Stimulated activated CD4-positive, alpha-beta T cell treated with anti-CD3 and anti-CD28 coated beads, Interleukin-1b, Interleukin-23, amount 100 ng/mL, for 4 hours (primary cell): ENCODE measurements at places on chromosomes 6 and 20.

GRCh38 chr6:89566008-89566800 is 72.3 kb downstream of the LYRM2 start:
- DNase-seq: no peak

DNA sequence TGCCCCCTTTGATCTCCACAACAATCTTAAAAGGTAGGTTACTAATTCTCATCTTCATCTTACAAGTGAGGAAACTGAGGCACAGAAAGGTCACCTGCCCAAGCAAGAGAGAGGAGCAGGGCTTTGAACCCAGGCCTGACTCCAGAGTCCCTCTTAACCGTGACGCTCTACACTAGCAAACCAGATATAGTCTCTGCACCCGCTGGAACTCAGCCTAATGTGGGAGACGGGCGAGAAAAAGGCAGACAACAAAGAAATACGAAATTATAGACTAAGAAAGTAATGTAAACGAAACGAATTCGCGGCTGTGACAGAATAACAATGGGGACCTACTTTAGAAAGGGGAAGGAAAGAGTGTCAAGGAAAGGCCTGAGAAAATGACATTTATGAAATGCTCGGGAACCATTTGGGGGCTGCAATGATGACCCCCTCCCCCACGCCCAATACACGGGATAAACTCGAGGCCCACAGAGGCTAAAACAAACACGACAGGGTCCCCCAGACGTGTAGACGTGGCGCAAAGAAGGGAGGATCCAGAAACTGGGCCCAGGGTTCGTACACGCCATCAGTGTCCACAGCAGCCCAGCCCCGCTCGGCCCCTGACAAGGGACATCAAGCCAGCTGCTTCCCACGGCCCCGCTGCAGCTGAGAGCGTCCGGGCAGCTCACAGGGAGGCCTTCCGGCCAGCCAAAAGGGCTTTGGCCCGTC is 637 bp downstream of the TRPC4AP start:
- no peak for DNase-seq

DNA sequence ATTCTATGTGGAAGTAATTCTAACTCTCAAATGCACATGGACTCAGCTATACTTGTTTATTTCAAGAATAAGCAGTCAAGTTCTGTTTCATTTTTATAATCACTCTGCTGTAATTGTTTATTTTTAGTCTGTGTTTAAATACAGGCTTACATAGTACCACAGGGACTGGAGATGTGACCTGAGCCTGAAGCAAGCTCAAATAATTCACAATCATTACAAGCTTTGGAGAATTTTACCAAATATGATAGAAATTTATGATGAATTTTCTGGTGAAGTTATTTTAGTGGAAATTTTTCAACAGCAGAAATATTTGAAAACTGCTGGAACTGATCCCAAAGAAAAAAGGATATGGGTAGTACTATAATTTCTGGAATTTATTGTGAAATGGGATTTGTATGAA is 41.6 kb upstream of the DSE start:
- DNase-seq: no peak

GRCh38 chr6:42075159-42075838 is 25.0 kb downstream of the TAF8 start:
- DNase-seq: peak; percentile 48

DNA sequence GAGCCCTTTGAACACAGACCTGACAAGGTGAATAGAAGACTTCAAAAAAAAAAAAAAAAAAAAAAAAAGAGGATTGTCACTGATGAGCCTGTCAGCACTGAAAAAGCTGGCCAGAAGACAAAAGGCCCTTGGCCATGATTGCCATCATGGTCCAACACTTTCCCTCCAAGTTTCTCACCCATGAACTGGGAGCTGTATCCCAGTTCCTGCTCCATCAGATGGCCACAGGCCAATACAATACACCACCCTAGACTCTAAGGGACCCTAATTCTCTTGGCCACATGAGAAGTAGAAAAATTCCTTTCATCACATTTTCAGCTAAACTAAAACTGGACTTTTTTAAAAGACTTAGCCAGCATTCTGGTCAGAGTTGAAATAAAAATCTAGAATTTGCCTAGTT is 50.2 kb downstream of the NUDT3 start:
- DNase-seq: no peak

GRCh38 chr20:64232794-64233193 is 22.8 kb upstream of the PCMTD2 start:
- DNase-seq: no peak

GRCh38 chr20:43925215-43925614 is 10.6 kb downstream of the TOX2 start:
- DNase-seq: peak; percentile 62

GRCh38 chr20:53582574-53583351 is 10.9 kb downstream of the ZNF217 start:
- no peak for DNase-seq

DNA sequence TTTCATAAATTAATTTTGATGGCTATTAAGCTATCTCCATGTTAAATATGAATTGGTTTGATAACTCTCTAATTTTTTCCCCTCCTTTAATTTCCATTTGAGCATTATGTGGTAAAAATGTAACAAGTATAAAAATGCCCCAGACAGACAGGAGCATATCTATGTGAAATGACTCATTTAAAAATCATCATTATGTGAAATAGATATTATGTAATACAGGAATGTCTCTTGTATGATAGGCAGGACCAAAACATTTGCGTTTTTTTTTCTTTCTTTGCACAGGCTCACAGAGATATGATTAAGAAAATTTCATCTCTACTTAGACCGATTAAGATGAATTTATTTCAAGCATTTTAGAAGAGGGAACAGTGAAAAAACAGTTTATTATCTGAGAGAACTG is 95.8 kb downstream of the AKAP7 start:
- DNase-seq: no peak

- peak; percentile 27 for DNase-seq
These were observed 38.6 kb upstream of the GGTLC1 start for GRCh38 chr20:24027229-24027628.

GRCh38 chr20:52470561-52470960 is 279.0 kb upstream of the ZFP64 start:
- DNase-seq: no peak

DNA sequence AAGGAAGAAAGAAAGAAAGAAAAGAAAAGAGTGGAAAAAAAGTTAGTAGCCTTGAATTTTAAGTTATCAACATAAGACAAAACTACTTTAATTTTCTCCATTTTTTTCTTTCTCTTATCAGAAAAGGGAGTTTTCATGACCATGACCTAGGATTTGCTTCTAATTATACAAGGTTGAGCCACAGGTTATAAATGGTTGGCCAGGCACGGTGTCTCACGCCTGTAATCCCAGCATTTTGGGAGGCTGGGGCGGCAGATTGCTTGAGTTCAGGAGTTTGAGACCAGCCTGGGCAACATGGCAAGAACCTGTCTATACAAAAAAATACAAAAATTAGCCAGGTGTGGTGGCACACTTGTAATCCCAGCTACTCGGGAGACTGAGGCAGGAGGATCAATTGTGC is 7.8 kb upstream of the MTRES1 start:
- DNase-seq: no peak

DNA sequence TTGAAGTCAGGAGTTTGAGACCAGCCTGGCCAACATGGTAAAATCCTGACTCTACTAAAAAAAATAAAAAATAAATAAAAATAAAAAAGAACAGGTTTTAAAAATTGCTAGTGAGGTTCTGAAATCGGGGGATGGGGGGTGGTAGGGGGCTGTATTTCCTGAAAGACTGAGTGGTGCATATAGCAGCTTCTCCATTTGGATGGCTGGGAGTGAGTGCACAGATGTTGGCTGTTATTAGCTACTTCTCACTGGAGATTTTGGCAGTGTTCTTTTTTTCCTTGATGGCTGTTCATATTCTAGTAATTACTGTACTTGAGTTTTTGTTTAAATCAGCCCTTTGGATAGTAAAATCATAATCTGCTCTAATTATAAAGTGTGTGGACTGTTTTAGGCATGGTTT is 79.8 kb downstream of the RTN4IP1 start:
- no peak for DNase-seq

GRCh38 chr20:56204206-56204605 is 44.3 kb upstream of the MC3R start:
- no peak for DNase-seq

DNA sequence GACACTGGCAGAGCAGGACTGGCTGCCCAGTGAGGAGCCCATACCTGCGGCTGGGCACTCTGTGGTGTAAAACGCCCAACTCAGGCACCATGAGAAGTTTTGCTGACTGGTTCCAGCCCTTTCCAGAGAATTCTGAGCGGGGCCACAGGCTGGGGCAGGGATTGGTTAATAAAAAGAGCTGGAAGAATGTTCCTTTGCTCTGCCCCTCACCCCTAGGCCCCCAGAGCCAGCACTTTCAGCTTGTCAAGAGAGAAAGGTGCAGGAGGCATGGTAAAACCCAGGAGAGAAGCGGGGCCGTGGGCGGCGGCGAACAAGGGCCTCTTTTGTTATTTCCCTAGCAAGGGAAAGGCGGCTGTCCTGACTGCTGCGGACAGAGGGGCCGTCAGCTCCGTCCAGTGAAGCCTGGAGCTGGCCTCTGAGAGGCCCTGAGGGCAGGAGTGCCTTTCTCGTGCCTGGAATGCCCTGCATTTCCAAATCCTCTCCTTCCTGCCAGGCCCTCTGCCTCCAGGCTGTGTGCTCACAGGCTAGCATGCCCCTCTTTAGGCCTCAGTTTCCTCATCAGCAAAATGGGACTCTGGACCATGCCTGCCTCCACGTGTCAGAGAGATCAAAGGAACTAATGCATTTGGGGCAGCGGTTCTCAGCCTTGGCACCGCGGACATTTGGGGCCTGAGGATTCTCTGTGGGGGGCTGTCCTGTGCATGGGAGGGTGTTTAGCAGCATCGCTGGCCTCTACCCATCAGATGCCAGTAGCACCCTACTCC is 12.9 kb downstream of the SLC13A3 start:
- DNase-seq: no peak

DNA sequence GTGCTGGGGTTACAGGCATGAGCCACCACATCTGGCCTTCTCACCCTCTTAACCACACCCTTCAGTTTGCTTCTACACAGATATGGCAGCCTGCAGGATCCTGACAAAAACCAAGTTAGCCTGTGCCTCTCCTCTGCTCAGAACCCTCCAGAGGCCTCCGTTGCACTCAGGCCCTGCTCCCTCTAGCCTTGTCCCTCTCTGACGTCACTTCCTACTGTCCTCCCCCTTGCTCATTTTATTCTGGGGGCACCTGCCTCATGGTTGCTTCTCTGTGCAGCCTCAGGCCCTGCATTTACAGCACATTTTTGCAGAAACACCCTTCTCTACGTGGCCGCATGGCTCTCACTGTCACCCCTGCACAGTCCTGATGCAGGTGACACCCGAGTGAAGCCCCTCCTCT is 105.6 kb downstream of the CDC5L start:
- no peak for DNase-seq
